ENCODE measurements at places on chromosomes 5 and 9.

GRCh38 chr5:19767987-19768386, 220.0 kb downstream of the CDH18 start:
- DNase-seq: no peak

GRCh38 chr5:158451993-158452672, 593.2 kb upstream of the CLINT1 start:
- no peak for DNase-seq

- peak; percentile 7 for DNase-seq
Measured at GRCh38 chr9:93003552-93004407, 54.7 kb upstream of the SUSD3 start.

- DNase-seq: no peak
Measured at GRCh38 chr5:67004730-67005350, 191.8 kb downstream of the CD180 start.

- peak; percentile 74 for DNase-seq
Measured at GRCh38 chr5:87410931-87411330, 1.8 kb downstream of the CCNH start.

- DNase-seq: peak; percentile 81
Measured at GRCh38 chr5:55868846-55869245, 17.7 kb downstream of the IL31RA start.

- no peak for DNase-seq
Measured at GRCh38 chr9:8374471-8374870, 574.9 kb upstream of the DMAC1 start.

GRCh38 chr5:143031781-143032580, 261.8 kb downstream of the ARHGAP26 start:
- DNase-seq: no peak

DNA sequence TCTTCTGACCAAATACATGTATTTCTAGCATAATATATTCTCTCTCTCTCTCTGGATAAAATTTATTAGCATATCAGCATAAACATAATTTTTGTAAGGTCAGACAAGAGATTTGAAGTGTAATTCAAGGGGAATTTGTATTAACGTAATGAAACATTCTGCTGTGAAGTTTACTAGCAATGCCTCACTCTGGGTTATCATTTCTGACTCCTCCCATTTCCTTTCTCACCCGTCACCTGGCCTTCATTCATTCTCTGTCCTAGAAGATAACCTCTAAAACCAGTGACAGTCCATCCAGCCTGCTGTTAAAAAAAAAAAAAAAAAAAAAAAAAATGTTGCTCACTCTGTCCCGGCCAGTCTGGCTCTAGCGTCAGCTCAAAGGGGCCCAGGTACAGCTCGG, 27.1 kb downstream of the GRAMD2B start:
- no peak for DNase-seq

DNA sequence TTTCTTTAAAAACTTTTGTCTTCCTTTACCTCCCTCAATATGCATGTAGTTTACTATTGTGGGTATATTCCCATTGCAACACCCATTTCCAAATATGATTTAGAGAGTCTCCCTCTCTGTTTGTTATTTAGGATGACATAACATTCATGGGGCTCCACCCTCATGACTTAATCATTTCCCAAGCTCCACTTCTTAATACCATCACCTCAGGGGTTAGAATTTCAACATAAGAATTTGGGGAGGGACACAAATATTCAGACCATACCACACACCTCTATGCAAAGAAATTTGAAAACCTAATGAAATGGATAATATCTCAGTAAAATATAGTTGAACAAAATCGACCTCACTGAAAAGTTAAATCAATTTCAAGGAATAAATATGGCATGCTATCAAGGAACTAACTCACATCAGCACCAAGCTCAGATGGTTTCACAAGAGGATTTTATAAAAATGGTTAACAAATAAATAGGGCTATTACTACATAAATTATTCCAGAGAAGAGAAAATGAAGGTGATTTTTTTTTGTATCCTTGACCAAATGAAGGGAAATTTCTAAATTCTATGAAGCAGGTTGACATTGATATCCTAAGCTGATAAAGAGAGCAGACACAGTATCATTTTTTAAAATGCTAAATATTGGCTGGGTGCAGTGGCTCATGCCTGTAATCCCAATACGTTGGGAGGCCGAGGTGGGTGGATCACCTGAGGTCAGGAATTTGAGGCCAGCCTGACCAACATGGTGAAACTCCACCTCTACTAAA, 20.2 kb upstream of the UBTD2 start:
- DNase-seq: no peak

- DNase-seq: no peak
Measured at GRCh38 chr5:2451100-2451499, 300.4 kb downstream of the IRX2 start.

DNA sequence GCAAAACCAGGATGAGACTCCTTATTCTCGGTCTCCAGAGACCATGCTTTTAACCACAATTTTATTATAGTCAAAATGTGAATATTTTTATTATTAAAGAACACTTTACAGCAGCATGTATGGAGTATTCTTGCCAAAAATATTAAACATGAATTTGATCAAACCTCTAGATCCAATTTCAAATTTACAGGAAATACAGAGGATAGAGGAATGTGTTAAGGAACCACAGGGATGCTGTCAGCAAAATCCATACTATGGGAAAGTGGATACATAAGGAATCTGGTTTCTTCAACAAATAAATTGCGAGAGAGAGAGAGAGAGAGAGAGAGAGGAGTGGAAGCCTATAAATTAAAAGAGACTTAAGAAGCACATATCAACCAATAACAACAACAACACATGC, 348.2 kb upstream of the NUDT12 start:
- DNase-seq: no peak

- no peak for DNase-seq
Measured at GRCh38 chr9:134519375-134520070, 122.1 kb upstream of the COL5A1 start.

DNA sequence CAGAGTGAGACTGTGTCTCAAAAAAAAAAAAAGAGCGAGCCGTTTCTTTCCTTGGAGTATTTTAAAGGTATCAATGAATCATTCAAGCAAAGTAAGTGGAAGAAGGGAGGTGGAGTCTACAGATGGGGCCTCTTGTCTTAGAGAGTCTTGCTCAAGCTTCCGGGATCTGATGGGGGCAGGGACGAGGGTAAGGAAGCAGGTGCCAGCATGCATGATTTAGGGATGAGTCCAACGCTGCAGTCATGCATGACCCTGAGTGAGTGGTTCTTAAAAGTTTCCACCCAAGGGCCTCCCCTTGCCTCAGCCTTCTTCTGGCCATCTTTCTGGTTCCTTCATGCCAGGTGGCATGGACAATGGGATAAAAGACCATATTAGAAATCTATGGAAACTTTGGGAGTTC, 79.6 kb downstream of the MYO10 start:
- no peak for DNase-seq

DNA sequence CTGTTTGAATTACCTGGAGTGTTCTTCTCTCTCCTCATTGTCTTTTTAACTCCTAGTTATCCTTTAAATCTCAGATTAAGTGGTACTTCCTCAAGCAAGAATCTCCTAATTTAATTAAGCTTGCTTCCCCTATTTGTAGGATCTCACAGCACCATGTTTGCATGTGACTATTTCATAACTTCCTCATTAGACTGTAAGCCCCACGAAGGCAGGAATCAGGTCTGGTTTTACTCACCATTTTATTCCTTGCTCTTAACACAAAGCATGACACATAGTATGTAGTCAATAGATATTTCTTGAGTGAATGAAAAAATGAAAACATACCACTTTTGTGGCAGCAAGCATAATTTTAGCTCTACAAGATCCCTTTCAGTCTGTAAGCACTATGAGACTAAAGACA, 1.3 kb upstream of the ERMP1 start:
- no peak for DNase-seq

- DNase-seq: no peak
Measured at GRCh38 chr9:14111696-14112095, 202.2 kb downstream of the NFIB start.

GRCh38 chr9:33114746-33115145, 38.3 kb upstream of the SMU1 start:
- DNase-seq: no peak

DNA sequence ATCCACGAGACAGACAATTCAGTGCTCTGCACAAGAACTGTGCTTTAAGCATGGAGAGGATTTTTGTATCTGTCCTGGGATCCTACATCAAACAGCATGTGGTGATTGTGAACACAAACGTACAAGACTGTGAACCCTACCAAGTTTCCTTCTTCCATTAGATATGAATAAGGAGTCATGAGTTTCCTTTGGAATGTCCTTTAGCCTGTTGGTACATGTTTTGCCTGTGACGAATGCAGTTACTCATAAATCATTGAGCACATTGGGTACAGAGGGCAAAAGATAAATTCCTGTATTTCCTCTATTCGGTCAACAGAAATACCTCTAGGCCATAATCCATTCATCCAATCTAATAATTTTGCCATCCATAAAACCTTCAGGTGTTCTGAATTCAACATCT, 61.5 kb downstream of the FXN start:
- no peak for DNase-seq

- DNase-seq: no peak
Measured at GRCh38 chr5:65061250-65061973, 292.7 kb downstream of the CWC27 start.

- no peak for DNase-seq
Measured at GRCh38 chr9:93671020-93671338, 94.6 kb downstream of the PHF2 start.

GRCh38 chr9:69023650-69024049, 9.7 kb upstream of the PRKACG start:
- no peak for DNase-seq

Measured in GM04504 (cell line).